Right lobe of liver (tissue), 6 donors: ENCODE measurements at places on chromosomes 4 and X. TPM values are rescaled to one million over a fixed set of nuclear protein-coding genes. Genes with fewer than 3 reads are reported as not detected.

The IL3RA gene
- 0.64 TPM for total RNA-seq

The CSAG3 gene
- total RNA-seq: not detected

The AKAP14 gene
- not detected for total RNA-seq

The TRPC3 gene
- 0.09 TPM for total RNA-seq

The RXFP1 gene
- 1.9 TPM for total RNA-seq

The SLC9B1 gene
- 0.48 TPM for total RNA-seq

The ADH7 gene
- total RNA-seq: not detected

The EVC gene
- total RNA-seq: 5.9 TPM

The SNCA gene
- total RNA-seq: 0.43 TPM

The GABRE gene
- total RNA-seq: 1.2 TPM

The TBX22 gene
- total RNA-seq: not detected

The SLC2A9 gene
- 25.0 TPM for total RNA-seq

The NBDY gene
- total RNA-seq: 3.8 TPM

The NR3C2 gene
- 15.9 TPM for total RNA-seq

The BEND4 gene
- 0.21 TPM for total RNA-seq

The GPRASP2 gene
- 3.4 TPM for total RNA-seq

The S100P gene
- total RNA-seq: 3.6 TPM

The FAM120C gene
- 2.9 TPM for total RNA-seq

The ADGRL3 gene
- total RNA-seq: 0.12 TPM

The FAM241A gene
- total RNA-seq: 2.0 TPM

The TKTL1 gene
- not detected for total RNA-seq

The AVPR2 gene
- not detected for total RNA-seq

The TLL1 gene
- 0.15 TPM for total RNA-seq

The GAGE12F gene
- total RNA-seq: not detected

The STBD1 gene
- total RNA-seq: 16.3 TPM

The MAGEB10 gene
- total RNA-seq: not detected

The UGT2B11 gene
- 0.29 TPM for total RNA-seq

The SRD5A3 gene
- 8.3 TPM for total RNA-seq

The PNMA6F gene
- total RNA-seq: not detected

The RBMXL3 gene
- not detected for total RNA-seq
